ENCODE measurements at places on chromosomes 12 and 14. TPM values are rescaled to one million over a fixed set of nuclear protein-coding genes. Genes with fewer than 3 reads are reported as not detected.

Gene METTL3
- 43.3 TPM for total RNA-seq

Gene SDR9C7
- 0.18 TPM for total RNA-seq

Gene PSMD9
- total RNA-seq, result 34.3 TPM

Gene SLCO1B3
- total RNA-seq, result 4.2 TPM

Gene KERA
- total RNA-seq, result 0.18 TPM

Gene CLEC4D
- total RNA-seq, result 0.67 TPM

Gene TMEM132C
- total RNA-seq, result 13.5 TPM

Gene NCKAP5L
- total RNA-seq, result 38.2 TPM

Measured in sciatic nerve (tissue), 2 donors.